ENCODE measurements at places on chromosomes 16 and 17.
A peak's percentile ranks its signal among the peaks of the same experiment; 100 is the strongest.

- no peak for DNase-seq
Observed at GRCh38 chr17:40450175-40450574, 6.9 kb downstream of the IGFBP4 start.

GRCh38 chr16:14015033-14015432 is 56.1 kb upstream of the MRTFB start:
- no peak for DNase-seq

- DNase-seq, result no peak
Observed at GRCh38 chr16:2090777-2091546, 43.2 kb downstream of the TSC2 start.

DNA sequence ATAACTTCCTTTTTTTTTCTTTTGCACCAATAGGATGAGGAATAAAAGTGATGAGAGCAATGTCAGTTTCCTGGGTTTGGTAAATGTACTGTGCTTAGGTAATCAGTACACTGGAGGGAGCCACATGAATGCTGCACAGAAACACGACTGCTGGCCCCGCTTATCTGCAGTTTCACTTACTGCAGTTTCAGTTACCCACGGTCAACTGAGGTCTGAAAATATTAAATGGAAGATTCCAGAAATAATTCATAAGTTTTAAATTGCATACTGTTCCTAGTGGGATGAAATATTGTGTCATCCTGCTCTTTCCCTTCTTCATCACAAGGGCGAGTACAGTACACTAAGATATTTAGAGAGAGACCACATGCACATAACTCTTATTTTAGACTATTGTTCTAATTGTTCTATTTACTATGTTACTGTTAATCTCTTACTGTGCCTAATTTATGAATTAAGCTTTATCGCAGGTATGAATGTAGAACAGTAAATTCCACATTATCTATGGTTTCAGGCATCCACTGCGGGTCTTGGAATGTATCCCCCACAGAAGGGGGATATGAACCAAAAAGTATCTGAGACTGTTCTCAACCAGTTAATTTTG is 6.4 kb upstream of the LGALS3BP start:
- peak; percentile 74 for DNase-seq

GRCh38 chr17:63477480-63478440 is 899 bp downstream of the ACE start:
- no peak for DNase-seq

- no peak for DNase-seq
Observed at GRCh38 chr17:16472539-16472938, 19.5 kb downstream of the LRRC75A start.

DNA sequence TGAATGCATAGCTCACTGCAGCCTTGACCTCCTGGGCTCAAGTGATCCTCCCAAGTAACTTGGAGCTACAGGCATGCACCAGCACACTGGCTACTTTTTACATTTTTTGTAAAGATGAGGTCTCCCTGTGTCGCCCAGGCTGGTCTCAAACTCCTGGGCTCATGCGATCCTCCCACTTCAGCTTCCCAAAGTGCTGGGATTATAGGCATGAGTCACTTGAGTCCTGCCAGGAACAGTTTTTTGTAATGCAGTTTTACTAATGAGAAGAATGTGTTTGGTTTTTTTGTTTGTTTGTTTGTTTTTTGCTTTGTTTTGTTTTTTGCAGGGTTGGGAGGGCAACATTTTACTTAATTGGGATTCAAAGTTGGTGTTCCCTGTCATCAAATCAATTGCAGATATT is 22.2 kb downstream of the SOST start:
- no peak for DNase-seq

DNA sequence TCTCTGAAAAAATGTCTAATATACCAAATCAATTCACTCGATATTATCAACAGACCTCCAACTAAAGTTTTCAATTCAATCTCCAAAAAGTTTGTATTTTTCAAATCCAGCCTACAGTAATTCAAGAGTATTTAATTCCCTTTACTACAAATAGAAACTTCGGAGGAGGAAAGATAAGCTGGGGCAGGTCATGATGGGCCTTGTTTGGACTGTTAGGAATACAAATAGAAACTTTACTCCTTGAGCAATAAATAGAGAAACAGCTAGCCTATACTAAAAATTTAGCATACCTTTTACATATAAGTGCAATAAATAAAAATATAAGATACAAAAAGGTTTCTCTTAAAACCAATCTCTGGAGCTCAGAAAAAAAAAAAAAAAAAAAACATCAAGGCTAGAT is 98.2 kb downstream of the NCOR1 start:
- no peak for DNase-seq

DNA sequence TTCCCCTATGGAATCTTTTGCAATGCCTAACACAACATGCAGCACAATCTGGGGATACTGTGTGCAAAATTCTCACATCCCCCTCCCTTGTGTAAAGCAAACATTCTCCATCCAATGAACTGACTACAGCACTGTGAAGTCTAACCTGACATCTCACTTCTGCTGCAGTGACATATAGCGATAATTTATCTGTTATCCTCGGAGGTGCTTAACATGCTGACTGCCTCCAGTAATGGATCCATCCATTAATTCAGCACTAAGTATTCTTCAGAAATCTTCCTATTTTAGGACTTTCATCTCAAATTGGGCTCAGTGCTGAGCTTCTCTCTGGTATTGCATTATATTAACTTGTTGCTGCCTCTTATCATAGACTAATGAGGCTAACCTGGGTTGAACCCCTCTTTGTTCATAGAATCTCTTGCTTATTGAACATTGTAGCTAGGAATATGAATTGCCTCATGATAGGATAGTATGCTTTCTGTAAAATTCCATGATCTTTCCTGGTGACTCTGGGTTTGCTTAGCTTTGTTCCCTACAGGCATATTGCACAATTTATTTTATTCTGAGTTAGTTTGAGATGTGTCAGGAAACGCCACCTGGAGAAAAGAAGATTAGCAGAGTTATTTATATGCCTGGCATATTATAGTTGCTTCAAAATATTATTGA is 187.9 kb downstream of the CNTNAP4 start:
- no peak for DNase-seq

DNA sequence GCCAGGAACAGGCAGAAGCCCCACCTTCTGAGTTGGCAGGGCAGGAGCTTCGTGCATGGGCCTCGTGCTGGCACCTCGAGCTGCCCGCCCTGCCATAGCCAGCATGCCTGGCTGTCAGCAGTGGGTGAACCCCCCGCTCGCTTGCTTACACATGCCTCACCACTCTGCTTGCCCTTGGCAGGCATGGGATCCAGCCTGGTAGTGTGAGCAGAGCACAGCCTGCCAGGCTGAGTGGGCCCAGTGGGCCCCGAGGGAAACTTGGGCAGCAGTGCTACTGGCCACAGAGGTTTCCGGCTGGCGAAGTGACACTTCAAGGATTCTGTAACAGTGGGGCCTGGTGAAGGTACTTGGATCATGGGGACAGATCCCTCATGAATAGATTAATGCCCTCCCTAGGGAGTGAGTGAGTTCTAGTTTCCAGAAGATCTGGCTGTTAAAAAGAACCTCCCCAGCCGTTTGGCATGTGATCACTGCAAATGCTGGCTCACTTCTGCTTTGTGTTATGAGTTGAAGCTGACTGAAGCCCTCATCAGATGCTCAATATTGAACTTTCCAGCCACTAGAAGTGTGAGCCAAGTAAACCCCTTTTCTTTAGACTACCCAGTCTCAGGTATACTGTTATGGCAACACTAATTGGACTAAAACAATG is 114.7 kb downstream of the BCAS3 start:
- no peak for DNase-seq

- DNase-seq, result no peak
Observed at GRCh38 chr17:27368980-27369379, 75.1 kb downstream of the WSB1 start.

- DNase-seq, result peak; percentile 75
Observed at GRCh38 chr17:68509141-68510057, 2.8 kb upstream of the PRKAR1A start.

DNA sequence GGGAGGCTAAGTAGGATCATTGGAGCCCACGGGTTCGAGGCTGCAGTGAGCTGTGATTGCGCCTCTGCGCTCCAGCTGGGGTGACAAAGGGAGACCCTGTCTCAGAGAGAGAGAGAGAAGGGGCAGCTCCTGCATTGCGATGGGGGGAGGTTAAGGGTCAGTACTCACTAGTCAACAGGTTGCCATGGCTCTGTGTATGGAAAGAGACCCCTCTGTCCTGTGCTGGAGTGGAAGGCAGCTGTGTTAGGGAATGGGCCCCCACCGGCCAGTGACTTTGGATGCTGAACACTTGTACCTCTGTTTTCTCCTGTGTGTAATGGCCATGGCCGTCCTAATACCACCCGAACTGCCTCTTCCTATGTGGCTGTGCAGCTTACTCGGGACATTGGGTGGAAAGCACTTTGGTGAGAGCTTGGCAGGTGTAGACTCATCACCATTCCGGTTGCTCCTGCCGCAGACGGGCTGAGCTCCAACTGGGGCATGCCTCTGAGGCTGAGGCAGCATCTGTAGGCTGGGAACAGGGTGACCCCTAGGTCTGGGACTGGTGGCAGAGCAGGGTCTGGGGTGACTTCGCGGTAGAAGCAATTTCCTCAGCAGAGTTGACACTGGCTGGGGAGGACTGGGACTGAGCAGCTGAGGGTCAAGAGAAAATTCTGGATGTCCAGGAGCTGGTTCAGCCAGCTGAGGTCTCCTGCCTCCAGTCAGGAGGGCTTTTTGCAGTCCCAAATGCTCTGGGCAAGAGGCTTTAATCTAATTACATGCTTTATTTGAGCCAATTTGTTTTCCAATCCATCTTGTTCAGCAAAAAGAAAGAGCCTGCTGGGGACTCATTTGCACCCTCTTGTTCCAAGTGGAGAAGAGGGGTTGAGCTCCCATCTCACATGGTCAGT is 184.5 kb downstream of the NTN1 start:
- DNase-seq, result no peak

GRCh38 chr17:39171933-39172332 is 6.0 kb upstream of the ARL5C start:
- no peak for DNase-seq

- no peak for DNase-seq
Observed at GRCh38 chr17:57317079-57317478, 60.8 kb downstream of the MSI2 start.

- peak; percentile 2 for DNase-seq
Observed at GRCh38 chr17:53462393-53462811, 360.3 kb upstream of the KIF2B start.

DNA sequence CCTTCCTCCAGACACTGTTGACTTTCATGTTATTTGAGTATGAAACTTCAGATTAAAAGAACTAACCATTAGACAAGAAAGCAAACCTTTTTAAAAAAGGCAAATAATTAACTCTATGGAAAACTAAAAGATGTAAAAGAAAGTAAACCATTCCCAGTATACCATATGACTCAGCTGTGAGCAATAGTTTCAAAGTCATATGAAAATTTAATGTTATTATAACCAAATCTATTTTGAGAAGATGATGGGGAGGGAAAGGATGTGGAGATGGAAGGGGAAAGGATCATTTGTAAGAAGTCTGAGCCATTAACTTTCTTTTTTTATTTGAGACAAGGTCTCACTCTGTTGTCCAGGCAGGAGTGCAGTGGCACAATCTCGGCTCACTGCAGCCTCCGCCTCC is 131.8 kb downstream of the IRX5 start:
- no peak for DNase-seq

GRCh38 chr17:60153606-60154390 is 4.0 kb downstream of the CA4 start:
- DNase-seq, result peak; percentile 1

- DNase-seq, result no peak
Observed at GRCh38 chr17:13265311-13265710, 247.5 kb upstream of the ELAC2 start.

- peak; percentile 63 for DNase-seq
Observed at GRCh38 chr17:59521465-59522126, 43.8 kb upstream of the DHX40 start.

GRCh38 chr17:46141645-46142044 is 51.6 kb downstream of the KANSL1 start:
- no peak for DNase-seq

DNA sequence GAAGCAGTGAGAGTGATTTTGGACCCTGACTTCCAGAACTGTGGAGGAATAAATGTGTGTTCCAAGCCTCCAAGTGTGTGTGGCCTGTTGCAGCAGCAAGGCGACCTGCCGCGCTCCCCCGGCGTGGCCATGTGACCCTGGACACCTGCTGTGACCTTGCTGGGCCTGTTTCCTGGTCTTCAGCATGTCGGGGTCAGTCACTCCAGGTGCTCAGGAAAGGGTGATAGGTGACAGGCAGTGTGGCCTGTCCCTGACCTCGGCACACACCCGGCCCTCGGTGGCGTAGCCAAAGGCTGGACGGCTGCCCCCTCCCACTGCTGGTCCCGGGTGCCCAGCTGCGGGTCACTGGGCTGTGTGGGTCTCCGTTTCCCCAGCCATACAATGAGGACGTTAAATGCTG is 31.8 kb upstream of the ZNF469 start:
- no peak for DNase-seq

DNA sequence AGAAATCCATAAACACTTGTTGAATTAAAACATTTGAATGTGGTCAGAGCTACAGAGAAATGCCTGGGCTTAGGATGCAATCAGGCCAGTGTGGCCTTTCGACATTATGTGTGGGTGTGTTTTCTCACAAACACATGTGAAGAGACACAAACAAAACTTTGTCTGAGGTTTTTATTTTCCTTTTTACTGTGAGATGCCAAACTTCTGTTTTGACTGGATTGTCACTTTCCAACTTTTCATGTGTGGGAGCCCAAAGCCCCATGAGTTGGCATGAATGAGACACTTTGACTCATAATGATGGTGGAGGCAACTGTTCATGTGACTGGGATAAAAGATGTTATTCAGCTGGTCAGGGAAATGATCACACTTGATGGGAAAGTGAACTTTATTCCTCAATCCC is 71.9 kb upstream of the GAS7 start:
- no peak for DNase-seq

DNA sequence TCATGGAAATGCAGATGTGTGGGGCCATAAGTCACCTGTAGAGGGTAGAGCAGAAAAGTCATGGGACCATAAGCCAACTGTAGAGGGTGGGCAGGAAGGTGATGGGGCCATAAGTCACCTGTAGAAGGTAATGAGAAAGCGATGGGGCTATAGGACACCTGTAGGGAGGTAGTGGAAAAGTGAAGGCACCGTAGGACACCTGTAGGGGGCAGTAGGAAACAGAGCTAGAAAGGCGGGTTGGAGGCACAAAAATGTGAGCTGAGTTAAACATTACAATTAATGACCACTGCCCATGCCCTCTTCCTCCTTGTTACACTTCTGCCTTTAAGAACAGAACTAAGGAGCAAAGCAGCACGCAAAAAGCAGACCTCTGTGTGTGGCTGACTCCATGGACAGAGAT is 150.1 kb downstream of the SHISA6 start:
- no peak for DNase-seq

All from Ammon's horn (tissue), 1 donor.